ENCODE measurements at places on chromosomes 5 and 9. TPM values are rescaled to one million over a fixed set of nuclear protein-coding genes. Genes with fewer than 3 reads are reported as not detected.

Gene BHMT
- total RNA-seq: not detected

Gene IL9
- not detected for total RNA-seq

Gene TMED7
- total RNA-seq: 72.3 TPM

Gene CDKN2AIPNL
- 30.0 TPM for total RNA-seq

Gene SLC45A2
- 2.5 TPM for total RNA-seq

Gene FBXW5
- total RNA-seq: 64.5 TPM

Gene BSPRY
- total RNA-seq: not detected

Gene NXNL2
- total RNA-seq: 0.94 TPM

Gene ZDHHC11B
- total RNA-seq: 17.5 TPM

Gene PCDHGA8
- 30.0 TPM for total RNA-seq
